ENCODE measurements at places on chromosomes 5 and 9. TPM values are rescaled to one million over a fixed set of nuclear protein-coding genes. Genes with fewer than 3 reads are reported as not detected.

GRCh38 chr9:16763946-16764345 lies 106.5 kb downstream of the BNC2 start:
- no peaks in the 10 kb centered on the region for H3K36me3 ChIP-seq
- no peaks in the 10 kb centered on the region for H3K27me3 ChIP-seq
- H3K4me1 ChIP-seq: no peaks in the 10 kb centered on the region
- DNase-seq: no peak

DNA sequence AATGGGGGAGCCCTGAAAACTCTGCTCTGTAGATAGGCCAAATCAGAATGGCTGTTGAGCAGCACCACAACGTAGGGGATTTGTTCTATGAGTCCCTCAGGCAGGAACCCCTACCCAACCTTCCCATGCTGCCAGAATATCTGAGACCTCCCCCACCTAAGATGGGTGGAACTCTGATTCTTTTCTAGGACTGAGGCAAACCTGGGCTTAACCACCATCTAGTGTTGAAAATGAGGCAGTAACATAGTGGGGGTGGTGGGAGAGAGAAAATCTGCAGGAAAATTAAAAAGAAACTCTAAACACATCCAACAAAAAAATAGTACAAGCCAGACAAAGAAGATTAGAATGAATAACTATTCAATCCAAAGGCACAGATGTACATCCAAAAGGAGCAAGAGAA lies 228.4 kb downstream of the ATPSCKMT start:
- H3K27me3 ChIP-seq: no peaks in the 10 kb centered on the region
- H3K4me3 ChIP-seq: no peak overlapping the region
- H3K4me1 ChIP-seq: no peaks in the 10 kb centered on the region
- DNase-seq: no peak

GRCh38 chr9:14909181-14909580 lies 1.0 kb downstream of the FREM1 start:
- H3K4me3 ChIP-seq: peak overlapping the region; percentile 33
- no peak for DNase-seq
- H3K4me1 ChIP-seq: peaks cover 49% of the 10 kb centered on the region
- H3K27ac ChIP-seq: peak overlapping the region; percentile 55
- no peaks in the 10 kb centered on the region for H3K36me3 ChIP-seq

- no peak overlapping the region for H3K27ac ChIP-seq
- H3K4me3 ChIP-seq: no peak overlapping the region
- no peaks in the 10 kb centered on the region for H3K4me1 ChIP-seq
Observed at GRCh38 chr5:168552146-168552545, 23.0 kb downstream of the FBLL1 start.

ANKRD55 gene
- total RNA-seq: not detected

GRCh38 chr5:61162832-61163567 lies 732 bp upstream of the SMIM15 start:
- DNase-seq: no peak
- H3K4me3 ChIP-seq: peak overlapping the region; percentile 39
- H3K27me3 ChIP-seq: no peaks in the 10 kb centered on the region

NUTM2F gene
- total RNA-seq: not detected

PCDHGC5 gene
- total RNA-seq: 0.97 TPM

- H3K36me3 ChIP-seq: no peaks in the 10 kb centered on the region
- no peaks in the 10 kb centered on the region for H3K4me1 ChIP-seq
- H3K4me3 ChIP-seq: no peak overlapping the region
- DNase-seq: no peak
Observed at GRCh38 chr5:143128412-143129071, 274.9 kb downstream of the NR3C1 start.

CRHBP gene
- not detected for total RNA-seq

GRCh38 chr5:55232271-55232984 lies 980 bp downstream of the CCNO start:
- H3K4me1 ChIP-seq: no peaks in the 10 kb centered on the region
- peak; percentile 72 for DNase-seq
- H3K36me3 ChIP-seq: no peaks in the 10 kb centered on the region
- peak overlapping the region; percentile 76 for H3K27ac ChIP-seq
- H3K4me3 ChIP-seq: peak overlapping the region; percentile 55

WNK2 gene
- total RNA-seq: 57.2 TPM

CYSRT1 gene
- total RNA-seq: not detected

LECT2 gene
- not detected for total RNA-seq

SOX30 gene
- not detected for total RNA-seq

GRCh38 chr5:14145435-14146334 lies 2.5 kb downstream of the TRIO start:
- no peaks in the 10 kb centered on the region for H3K36me3 ChIP-seq
- no peaks in the 10 kb centered on the region for H3K27me3 ChIP-seq
- peak overlapping the region; percentile 91 for H3K27ac ChIP-seq
- no peak for DNase-seq

- no peak for DNase-seq
- no peak overlapping the region for H3K4me3 ChIP-seq
- no peaks in the 10 kb centered on the region for H3K4me1 ChIP-seq
- no peak overlapping the region for H3K27ac ChIP-seq
Observed at GRCh38 chr5:173625673-173626504, 9.4 kb upstream of the BOD1 start.

NUDT12 gene
- 6.8 TPM for total RNA-seq

SLC4A9 gene
- total RNA-seq: not detected

GRCh38 chr9:128244837-128245231 lies 31.0 kb downstream of the GOLGA2 start:
- H3K27ac ChIP-seq: no peak overlapping the region
- no peak for DNase-seq
- no peak overlapping the region for H3K4me3 ChIP-seq
- no peaks in the 10 kb centered on the region for H3K27me3 ChIP-seq

DNA sequence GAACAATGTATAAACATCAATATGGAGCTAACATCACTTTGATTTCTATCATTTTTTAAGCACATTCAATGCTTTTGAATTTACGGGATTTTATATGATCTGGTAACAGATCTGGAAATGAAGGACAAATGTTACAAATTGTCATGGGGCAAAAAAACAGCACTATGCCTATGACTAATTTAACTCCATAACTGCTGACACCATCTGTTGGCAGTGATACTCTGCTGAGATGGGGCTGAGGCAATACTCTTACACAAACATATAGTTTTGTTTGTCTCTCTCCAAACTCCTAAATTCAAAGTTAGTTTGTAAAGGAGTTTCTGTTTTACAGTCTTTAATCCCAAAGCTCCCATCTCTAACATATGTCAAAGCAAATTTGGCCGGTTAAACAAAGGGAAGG lies 132.5 kb upstream of the FER start:
- H3K27me3 ChIP-seq: no peaks in the 10 kb centered on the region
- H3K36me3 ChIP-seq: no peaks in the 10 kb centered on the region
- H3K4me3 ChIP-seq: no peak overlapping the region
- no peak for DNase-seq
- no peak overlapping the region for H3K27ac ChIP-seq
- H3K4me1 ChIP-seq: no peaks in the 10 kb centered on the region

CDKN2B gene
- total RNA-seq: 0.59 TPM

DNA sequence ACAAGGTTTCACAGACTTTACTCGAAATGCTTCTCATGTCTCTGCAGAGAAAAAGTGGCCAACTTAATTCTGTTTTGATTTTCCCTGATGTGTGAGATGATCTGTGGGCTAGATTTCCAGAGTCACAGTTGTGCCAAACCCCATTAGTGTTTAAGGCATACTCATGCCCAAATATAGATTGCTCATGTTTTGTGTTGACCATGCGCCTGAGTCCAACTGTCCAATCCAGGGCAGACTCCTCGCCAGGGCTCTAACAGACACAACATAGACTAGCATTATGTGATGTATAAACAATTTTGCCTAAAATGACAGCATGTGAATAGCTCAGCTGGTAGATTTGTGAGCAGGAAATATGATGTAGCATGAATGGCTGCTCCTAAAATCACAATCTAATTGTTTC lies 128.1 kb downstream of the PRDM6 start:
- H3K27me3 ChIP-seq: no peaks in the 10 kb centered on the region
- DNase-seq: no peak
- H3K4me1 ChIP-seq: no peaks in the 10 kb centered on the region
- no peak overlapping the region for H3K4me3 ChIP-seq
- H3K36me3 ChIP-seq: no peaks in the 10 kb centered on the region
- no peak overlapping the region for H3K27ac ChIP-seq

WDR38 gene
- total RNA-seq: not detected

DNA sequence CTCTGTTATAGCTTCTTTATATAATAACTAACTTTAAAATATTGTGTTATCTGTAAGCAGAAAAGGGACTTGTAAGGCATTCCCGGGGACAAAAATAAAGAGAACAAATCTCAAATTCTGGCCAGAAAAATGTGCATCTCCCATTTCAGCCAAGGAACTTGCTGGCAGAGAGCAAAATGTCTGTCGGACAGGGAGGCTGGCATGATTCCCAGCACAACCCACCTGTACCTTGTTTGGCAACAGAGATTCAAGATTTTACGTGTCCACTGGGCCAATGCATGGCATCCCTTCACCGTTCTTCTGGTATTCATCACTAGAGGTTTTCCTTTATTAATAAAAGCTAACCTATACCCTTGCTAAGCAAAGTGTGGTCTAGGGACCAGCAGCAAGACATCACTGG lies 566.6 kb downstream of the PSAT1 start:
- no peak overlapping the region for H3K27ac ChIP-seq
- H3K27me3 ChIP-seq: no peaks in the 10 kb centered on the region
- no peaks in the 10 kb centered on the region for H3K36me3 ChIP-seq

GRCh38 chr9:125687163-125687863 lies 19.7 kb downstream of the MAPKAP1 start:
- no peaks in the 10 kb centered on the region for H3K4me1 ChIP-seq
- no peak overlapping the region for H3K4me3 ChIP-seq
- no peak for DNase-seq
- H3K27me3 ChIP-seq: no peaks in the 10 kb centered on the region
- H3K36me3 ChIP-seq: no peaks in the 10 kb centered on the region

GRCh38 chr9:1051210-1051583 lies 1.0 kb downstream of the DMRT2 start:
- H3K27ac ChIP-seq: no peak overlapping the region
- no peak for DNase-seq
- H3K27me3 ChIP-seq: peaks cover 13% of the 10 kb centered on the region
- H3K4me1 ChIP-seq: peaks cover 12% of the 10 kb centered on the region
- H3K36me3 ChIP-seq: no peaks in the 10 kb centered on the region
- H3K4me3 ChIP-seq: no peak overlapping the region

DNA sequence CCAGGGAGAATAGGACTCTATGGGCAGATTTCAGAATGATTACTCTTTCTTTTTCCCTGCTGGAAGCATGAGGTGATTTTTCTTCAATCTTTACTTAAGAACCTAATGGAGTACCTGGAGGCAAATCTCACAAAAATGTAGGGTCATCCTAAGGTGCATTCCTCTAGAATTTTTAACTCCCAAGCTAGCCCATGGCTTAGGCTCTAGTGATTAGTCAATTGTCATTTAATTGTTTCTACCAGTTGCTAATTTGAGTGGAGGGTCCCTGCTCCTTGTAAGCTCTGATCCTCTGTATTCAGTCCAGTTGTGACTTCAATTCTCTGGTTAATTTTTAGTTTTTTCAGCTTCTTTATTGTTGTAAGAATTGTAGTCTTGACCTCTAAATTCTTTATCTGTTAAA lies 467.0 kb downstream of the HTR1A start:
- no peaks in the 10 kb centered on the region for H3K36me3 ChIP-seq
- H3K4me1 ChIP-seq: no peaks in the 10 kb centered on the region
- DNase-seq: no peak
- no peak overlapping the region for H3K4me3 ChIP-seq

TIMD4 gene
- not detected for total RNA-seq

GRCh38 chr9:92141144-92142129 lies 26.2 kb upstream of the SPTLC1 start:
- peak overlapping the region; percentile 33 for H3K4me3 ChIP-seq
- H3K36me3 ChIP-seq: no peaks in the 10 kb centered on the region
- no peak for DNase-seq

GRCh38 chr9:33375841-33376321 lies 26.5 kb downstream of the AQP7 start:
- H3K4me1 ChIP-seq: no peaks in the 10 kb centered on the region
- no peak overlapping the region for H3K27ac ChIP-seq
- peaks cover 4% of the 10 kb centered on the region for H3K36me3 ChIP-seq
- H3K4me3 ChIP-seq: no peak overlapping the region
- no peak for DNase-seq

SPAAR gene
- total RNA-seq: not detected

DNA sequence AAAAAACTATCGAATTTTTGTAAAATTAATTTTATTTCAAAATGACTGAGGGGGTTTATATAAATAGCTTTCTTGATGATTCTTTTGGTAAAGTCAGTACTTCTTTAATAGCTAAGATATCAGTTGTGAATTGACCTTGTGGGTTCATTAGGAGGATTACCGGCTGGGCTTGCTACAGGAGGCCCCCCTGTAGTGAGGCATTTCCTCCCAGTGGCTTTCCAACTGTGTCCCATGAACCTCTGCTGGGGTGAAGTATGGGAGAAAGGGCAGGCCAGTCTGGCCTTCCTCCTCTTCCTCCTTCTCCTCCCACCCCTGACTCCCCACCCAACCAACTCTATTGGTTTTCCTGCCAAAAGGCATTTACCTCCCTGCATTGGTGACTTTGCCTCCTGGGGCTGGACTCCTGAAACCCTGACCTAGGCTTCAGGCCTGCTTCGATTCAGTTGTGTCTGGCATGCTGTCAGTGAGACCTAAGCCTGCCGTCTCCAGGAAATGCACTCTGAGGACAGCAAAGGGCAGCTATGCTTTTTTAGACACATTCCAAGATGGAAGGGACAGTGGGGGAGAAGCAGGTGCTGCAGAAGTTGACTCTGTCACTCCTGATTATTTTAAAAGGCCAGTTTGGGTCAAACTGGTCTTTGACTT lies 144.8 kb downstream of the HSPA4 start:
- H3K36me3 ChIP-seq: no peaks in the 10 kb centered on the region
- no peak for DNase-seq
- no peaks in the 10 kb centered on the region for H3K4me1 ChIP-seq
- H3K27me3 ChIP-seq: no peaks in the 10 kb centered on the region
- no peak overlapping the region for H3K27ac ChIP-seq
- H3K4me3 ChIP-seq: no peak overlapping the region

PCDHGA3 gene
- total RNA-seq: 1.7 TPM

DNA sequence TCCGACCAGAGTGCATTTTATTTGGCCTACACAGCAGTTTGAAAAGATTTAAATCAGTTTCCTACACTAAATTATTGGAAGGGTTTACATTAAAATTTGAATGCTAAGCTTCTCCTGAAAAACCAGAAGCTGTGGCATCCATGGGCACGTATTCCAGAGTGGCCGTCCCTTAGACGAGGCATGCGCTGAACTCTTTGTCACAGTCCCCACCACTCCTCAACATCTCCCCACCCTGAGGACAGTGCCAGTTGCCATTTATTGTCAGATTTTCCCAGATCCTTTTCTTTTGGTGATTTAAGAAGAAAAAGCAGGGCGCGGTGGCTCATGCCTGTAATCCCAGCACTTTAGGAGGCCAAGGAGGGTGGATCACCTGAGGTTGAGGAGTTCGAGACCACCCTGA lies 39.9 kb upstream of the UNC5A start:
- no peak overlapping the region for H3K27ac ChIP-seq
- H3K27me3 ChIP-seq: no peaks in the 10 kb centered on the region

DNA sequence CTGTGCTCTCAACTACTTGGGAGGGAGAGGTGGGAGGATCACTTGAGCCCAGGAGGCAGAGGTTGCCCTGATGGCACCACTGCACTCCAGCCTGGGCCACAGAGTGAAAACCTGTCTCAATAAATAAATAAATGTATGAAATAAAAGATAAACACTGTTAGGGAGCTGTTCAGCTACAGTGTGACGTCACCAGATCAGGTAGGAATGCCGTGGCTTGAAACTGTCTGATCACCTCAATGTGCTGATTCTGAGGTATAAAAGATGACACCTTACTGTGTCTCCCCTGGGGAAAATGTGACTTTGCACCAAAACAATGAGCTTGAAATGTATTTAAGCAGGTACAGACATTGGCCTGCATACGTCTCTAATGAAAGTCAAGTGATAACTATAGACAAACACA lies 133.3 kb downstream of the ADAMTS16 start:
- H3K4me3 ChIP-seq: no peak overlapping the region
- H3K27ac ChIP-seq: no peak overlapping the region
- no peaks in the 10 kb centered on the region for H3K27me3 ChIP-seq

Measured in pancreas (tissue), 10 donors.